ENCODE measurements at places on chromosomes 1 and 21.

GRCh38 chr21:41406340-41406739 is 19.7 kb upstream of the MX1 start:
- no peak for DNase-seq

DNA sequence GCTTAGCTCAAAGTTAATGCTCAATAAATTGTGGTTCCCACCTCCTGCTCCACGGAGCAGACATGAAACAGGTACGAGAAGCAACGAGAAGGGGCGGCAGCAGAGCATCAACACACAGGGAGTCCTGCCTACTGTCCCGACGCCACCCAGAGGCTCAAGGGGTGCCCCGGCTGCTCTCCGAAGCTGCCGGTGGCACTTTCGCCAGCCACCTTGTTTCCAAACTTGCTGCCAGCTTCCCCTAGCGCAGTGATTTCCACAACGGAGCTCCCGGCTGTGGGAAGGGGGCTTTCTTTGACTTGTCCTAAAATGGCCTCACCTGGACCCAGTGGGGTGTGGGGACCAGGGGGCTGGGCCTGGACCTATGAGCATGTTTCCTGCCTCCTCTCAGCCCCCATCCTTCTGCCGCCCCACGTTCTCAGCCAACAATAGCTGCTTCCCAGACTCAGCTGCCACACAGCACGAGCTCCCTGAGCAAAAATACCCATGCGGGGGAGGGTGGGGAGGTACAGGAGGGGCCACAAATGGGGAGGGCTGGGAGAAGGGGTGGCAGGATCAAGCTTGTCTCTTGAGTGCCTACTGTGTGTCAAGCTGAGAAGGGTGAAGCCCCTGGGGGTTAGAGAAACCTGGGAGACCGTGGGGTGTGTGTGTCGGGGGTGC is 35.6 kb upstream of the ECE1 start:
- no peak for DNase-seq

- DNase-seq: no peak
These were observed 127.7 kb downstream of the S1PR1 start for GRCh38 chr1:101364370-101365120.

- no peak for DNase-seq
These were observed 59.2 kb downstream of the HTR6 start for GRCh38 chr1:19723874-19724273.

DNA sequence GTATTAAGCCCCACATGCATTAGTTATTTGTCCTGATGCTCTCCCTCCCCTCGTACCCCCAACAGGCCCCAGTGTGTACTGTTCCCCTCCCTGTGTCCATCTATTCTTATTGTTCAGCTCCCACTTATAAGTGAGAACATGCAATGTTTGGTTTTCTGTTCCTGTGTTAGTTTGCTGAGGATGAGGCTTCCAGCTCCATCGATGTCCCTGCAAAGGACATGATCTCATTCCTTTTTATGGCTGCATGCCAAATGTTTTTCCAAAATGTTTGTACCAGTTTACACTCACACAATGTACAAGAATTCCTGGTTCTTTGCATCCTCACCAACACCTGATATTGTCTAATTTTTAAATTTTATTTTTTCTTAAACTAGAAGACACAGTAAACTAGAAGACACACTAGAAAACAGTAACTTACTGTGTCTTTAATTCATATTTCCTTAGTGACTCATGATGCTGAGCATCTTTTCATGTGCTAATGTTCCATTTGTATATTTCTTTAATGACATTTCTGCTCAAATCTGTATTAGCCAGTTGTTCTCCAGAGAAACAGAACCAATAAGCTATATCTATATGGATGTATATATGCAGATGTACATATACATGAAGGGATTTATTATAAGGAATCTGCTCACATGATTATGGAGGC is 19.4 kb upstream of the USP1 start:
- DNase-seq: no peak
